ENCODE measurements at places on chromosomes 6 and 20.

DNA sequence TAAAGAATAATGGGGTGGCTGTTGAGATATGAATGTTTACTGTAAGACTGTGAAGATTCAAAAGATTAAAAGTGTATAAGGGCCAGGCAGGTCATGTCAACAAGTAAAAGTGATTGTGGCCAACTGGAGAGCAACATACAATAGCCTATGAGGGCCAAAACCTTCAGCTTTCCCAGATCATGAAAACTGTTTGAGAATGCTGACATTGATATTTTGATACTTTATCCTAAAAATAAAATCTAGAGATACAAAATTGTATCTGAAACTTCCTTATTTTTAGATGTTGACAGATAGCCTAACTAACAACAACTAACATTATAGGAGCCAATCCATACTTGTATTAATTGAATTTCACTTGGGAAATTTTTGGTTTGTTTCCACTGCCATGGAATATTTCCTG is 70.3 kb upstream of the PAK5 start:
- DNase-seq: no peak

DNA sequence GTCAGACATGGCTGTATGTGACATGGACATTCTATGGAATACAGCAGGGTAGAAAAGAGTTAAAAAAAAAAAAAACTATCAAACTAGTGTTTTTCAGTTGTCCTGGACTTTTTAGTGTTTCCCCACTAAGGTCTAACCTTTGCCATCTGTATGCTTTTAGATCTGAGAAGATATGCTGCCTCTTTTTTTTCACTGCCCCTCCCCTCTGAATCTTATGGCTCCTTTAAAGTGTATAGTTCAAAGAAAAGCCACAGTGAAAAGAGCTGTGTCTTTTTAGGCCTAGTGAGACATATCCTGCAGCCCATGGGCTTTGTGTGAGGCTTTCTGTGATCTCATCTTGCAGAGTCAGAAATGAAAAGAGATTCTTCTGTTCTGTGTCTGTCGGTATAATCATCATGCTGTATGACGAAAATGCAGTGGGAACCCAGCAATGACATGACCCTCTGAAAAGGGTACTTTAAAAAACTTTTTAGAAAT is 29.3 kb downstream of the ADGRG6 start:
- no peak for DNase-seq

GRCh38 chr20:4112481-4113421 is 97.4 kb upstream of the RNF24 start:
- no peak for DNase-seq

GRCh38 chr6:18586133-18586532 is 199.0 kb downstream of the RNF144B start:
- no peak for DNase-seq

DNA sequence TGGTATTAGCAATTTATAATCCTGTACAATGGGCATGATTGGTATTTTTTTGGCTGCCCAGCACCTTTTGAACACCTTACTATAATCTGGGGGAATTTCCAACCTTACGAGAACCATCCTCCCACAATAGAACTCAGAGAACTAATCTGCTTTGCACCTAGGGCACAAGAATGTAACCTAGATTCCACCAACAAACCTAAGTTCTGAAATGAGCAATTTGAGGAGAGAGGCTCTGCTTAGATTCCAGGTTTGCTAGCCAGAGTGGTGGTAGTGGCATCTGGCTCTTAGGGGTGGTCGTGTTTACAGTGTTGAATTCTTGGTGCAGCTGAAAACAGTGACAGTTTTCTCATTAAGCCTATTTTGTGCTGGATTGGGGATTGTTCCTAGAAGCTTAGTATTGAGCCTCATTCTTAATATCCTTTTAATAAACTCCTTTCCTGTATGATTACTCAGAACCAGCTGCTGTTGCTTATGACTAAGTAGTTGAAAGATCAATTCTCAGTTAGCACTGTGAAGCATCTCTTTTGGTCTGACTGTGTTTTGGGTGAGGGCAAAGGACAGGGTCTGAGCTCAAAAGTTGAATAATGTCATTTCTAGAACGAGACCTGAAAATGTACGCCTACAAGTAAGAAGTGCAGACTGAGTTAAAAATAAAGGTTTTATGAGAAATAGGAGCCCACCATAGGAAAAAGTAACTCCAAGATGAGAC is 385.6 kb downstream of the CDKAL1 start:
- no peak for DNase-seq

All from NCI-H1930 (cell line).